ENCODE measurements at places on chromosomes 4 and X. TPM values are rescaled to one million over a fixed set of nuclear protein-coding genes. Genes with fewer than 3 reads are reported as not detected.

Gene NFXL1
- 8.6 TPM for polyA plus RNA-seq

Gene RASGEF1B
- 17.3 TPM for polyA plus RNA-seq

Gene MAOA
- polyA plus RNA-seq, result 0.92 TPM

Gene MSANTD1
- 0.11 TPM for polyA plus RNA-seq

Gene KLKB1
- 2.2 TPM for polyA plus RNA-seq

Gene USP26
- not detected for polyA plus RNA-seq

Gene RPS6KA6
- 3.7 TPM for polyA plus RNA-seq

Gene NR0B1
- not detected for polyA plus RNA-seq

Gene MID1IP1
- 0.12 TPM for polyA plus RNA-seq

Gene MAGEB6B
- polyA plus RNA-seq, result not detected

Gene CT45A5
- polyA plus RNA-seq, result 0.94 TPM

Gene NSG1
- polyA plus RNA-seq, result 1,066 TPM

Data from Purkinje cell (primary cell).